ENCODE measurements at places on chromosomes 13 and 19.

DNA sequence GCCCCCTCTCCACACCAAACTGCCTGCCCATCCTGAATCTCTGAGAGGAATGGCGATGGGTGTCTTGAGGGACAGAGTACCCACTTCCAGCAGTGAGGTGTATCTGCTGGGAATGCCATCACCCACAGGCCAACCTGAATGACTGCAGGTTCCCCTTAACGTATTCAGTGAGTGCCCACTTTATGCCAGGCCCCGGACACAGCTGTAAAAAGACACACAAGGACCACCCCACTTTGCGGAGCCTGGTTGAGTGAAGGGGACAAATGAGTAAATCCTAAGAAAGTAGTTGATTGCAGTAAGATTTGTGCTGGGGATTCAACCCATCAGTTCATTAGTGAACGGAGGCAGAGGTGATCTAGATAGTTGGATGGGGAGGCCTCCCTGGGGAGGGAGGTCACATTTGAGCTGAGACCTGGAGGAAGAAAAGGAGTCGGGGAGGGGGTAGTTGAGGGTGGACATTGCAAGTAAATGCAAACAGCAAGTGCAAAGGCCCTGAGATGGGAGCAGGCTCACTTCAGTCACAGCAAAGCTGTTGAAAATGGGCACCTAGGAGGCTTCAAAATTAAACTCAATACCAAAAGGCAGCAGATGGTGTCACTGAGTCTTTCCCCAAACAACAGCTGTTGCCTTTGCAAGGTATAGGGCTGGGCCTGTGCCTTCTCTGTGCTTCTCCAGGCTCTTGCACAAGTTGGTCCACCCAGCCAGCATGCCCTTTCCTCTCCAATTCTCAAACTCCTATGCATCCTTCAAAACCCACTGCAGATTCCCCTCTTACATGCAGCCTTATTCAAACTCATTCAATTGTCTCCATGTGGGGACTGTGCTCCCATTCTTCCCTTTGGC lies 4.3 kb downstream of the GDF15 start:
- DNase-seq = no peak

- no peak for DNase-seq
Measured at GRCh38 chr13:76223565-76223964, 587.4 kb downstream of the LMO7 start.

DNA sequence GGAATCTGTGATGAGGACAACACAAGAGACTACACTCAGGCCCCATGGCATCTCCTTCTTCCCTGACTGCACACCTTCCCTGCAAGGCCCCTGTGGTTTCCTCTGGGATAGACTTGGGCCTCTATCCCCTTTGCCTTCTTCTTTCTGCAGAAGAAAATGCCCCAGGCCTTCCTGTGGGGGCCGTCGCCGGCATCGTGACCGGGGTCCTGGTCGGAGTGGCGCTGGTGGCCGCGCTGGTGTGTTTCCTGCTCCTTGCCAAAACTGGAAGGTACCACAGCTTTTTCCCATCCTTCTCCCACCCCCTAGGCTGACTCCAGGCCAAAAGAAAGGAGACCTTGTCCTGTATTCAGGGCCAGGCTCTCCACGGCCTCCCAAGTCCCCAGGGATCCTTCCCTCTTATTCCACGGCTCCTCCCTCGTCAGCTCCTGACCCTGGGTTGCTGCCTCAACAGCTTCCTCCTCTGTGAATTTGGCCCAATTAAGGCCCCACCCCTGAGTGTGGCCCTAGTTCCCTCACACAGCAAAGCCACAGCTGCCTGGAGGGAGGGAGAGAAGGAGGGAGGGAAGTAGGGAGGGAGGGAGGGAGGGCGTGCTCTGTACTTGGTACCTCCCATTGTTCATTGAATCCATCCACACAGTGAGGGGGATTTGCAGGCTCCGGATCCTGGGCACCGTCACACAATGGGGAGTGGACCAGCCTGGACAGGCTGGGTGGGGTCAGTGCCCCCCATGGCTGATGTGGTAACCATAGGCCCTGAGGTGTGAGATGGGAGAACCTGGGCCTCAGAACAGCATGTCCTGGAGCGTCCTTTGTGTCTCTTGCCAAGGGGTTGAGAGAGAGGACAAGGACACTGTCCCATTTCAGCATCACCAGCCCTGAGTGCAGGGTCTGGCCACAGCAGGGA lies 12.5 kb downstream of the CEACAM3 start:
- DNase-seq = no peak

GRCh38 chr13:72126424-72126823 lies 259.4 kb upstream of the DACH1 start:
- DNase-seq = no peak

DNA sequence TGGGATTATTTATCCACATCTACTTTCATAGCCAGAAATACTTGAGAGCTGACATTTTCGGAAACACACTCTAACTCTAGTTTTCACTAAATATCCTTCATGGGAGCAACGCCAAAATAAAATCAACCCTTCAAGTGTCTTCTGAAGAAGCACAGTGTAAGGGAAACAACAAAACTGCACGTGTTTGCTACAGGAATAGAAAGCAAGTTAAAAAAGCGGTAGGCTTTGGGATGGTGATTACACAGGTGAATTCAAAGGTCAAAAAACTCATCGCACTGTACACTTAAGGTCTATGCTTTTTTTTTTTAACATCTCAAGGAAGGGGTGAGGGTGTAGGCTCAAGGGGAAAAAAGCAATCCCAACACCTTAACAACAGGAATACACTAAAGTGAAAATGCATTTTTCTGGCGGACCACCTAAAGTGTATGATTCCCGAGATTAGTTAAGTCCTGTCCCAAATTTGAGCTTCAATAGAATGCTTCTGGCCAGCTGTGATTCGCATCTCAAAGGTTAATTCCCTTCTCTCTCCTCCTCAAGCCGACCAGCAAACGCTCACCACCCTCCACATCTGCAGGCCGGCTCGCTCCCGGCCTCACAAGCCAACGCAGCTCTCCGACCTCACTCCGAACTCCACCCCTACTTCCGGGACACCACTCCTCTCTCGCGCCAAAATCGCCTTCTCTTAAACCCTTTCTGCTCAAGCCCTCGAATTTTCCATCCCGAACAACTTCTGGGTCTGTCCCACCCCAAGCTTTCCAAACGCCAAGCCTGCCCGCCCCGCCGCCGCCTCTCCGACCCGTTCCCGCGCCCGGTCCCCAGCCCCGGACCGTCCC lies 1.1 kb downstream of the ARGLU1 start:
- DNase-seq = no peak

DNA sequence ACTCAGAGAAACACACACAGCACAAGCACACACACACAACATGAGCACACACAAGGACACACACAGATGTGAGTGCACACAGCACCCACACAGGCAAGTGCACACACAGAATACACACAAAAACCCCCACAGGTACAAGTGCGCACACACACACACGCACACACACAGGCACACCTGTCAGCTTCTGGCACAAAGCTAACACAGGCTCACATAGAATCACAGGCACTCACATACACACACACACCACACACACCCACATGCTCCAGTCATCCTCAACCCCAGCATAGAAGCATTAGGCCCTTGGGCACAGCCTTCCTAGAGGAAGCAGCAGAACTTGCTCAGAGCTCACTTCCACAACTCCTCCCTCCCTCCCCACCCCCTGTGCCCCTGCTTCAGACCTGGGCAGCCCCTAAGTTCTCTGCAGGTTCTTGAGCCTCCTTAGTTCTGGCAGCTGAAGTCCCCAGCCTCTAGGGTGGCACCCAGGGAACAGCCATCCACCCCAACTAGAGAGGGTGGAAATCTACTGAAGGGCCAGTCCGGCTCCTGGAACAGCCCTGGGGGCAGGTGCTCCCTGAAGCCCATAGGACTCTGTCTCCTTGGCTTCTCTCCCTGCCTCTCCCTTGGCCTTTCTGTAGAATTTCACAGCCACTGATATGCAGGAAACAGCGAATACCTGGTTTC lies 129.9 kb upstream of the VSTM2B start:
- DNase-seq = no peak

DNA sequence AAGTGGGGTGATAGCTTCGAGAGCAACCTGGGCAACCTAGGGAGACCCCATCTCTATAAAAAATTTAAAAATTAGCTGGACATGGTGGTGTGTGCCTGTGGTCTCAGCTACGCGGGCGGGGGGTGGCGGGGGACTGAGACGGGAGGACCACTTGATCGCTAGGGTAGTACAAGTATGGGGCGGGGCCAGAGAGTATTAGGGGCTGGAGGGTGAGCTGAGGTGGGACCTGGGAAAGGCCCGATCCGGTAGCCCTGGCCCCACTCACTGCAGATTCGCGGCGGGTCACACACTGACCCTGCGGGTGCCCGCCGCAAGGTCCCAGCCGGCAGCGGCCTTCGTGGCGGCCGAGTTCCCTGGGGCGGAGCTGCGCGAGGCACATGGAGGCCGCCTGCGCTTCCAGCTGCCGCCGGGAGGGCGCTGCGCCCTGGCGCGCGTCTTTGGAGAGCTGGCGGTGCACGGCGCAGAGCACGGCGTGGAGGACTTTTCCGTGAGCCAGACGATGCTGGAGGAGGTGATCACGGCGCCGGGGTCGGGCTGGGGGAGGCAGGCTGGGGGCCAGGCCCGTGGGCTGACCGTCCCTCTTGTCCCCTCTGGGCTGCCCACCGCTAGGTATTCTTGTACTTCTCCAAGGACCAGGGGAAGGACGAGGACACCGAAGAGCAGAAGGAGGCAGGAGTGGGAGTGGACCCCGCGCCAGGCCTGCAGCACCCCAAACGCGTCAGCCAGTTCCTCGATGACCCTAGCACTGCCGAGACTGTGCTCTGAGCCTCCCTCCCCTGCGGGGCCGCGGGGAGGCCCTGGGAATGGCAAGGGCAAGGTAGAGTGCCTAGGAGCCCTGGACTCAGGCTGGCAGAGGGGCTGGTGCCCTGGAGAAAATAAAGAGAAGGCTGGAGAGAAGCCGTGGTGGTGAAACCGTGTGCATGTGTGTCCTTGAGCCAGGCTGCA lies 2.0 kb upstream of the ARHGAP45 start:
- peak; percentile 83 for DNase-seq

DNA sequence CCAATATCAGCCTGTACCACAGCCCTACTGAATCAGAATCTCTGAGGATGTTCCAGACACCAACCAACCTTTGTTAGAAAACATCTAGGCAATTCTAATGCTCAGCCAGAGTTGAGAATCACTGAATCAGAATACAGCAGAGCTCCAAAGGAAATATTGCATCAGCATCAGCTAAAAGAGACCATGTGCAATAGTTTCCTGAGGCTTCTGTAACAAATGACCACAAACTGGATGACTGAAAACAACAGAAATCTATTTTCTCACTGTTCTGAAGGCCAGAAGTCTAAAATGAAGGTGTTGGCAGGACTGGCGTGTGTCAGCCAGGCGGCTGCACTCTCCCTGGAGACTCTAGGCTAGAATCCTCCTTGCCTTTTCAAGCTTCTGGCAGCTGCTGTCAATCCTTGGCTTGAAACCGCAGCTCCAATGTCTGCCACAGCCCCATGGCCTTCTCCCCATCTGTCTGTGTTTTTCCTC lies 1.2 kb upstream of the DCT start:
- no peak for DNase-seq

GRCh38 chr13:46373623-46374022 lies 13.4 kb downstream of the RUBCNL start:
- DNase-seq = no peak

GRCh38 chr13:32976912-32977311 lies 39.3 kb upstream of the KL start:
- no peak for DNase-seq

DNA sequence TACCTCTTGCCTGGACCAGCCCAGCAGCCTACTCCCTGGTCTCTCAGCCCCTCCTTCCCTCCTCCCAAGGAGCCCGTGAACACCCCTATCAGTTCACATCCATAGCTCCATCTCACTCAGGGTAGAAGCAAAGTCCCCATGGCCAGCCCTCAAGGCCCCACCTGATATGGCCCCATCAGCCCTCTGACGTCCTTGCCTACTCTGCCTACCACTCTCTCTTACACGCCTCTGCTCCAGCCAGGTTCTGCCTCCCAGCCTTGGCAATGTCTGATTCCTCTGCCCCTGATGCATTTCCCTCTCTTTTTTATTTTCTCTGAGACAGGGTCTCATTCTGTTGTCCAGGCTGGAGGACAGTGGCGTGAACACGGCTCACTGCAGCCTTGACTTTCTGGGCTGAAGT lies 7.9 kb upstream of the SERTAD3 start:
- DNase-seq = no peak

DNA sequence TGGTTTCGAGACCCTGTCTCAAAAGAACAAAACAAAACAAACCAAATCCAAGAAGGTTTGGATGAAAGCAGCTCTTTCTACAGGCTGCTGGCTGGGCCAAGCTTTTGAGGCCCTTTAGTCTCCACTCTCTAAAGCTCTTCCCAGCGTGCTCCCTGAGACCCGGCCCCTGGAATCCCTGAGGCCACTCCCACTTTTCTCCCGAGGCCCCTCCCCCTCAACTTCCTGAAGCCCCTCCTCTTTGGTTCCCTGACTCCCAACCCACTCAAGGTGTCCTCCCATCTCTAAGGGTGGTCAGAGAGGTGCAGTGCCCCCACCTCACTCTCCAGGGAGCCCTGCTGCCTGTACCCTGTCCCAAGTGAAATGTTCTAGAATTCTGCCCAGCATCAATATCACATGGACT lies 10.6 kb downstream of the ERICH6B start:
- DNase-seq = no peak

DNA sequence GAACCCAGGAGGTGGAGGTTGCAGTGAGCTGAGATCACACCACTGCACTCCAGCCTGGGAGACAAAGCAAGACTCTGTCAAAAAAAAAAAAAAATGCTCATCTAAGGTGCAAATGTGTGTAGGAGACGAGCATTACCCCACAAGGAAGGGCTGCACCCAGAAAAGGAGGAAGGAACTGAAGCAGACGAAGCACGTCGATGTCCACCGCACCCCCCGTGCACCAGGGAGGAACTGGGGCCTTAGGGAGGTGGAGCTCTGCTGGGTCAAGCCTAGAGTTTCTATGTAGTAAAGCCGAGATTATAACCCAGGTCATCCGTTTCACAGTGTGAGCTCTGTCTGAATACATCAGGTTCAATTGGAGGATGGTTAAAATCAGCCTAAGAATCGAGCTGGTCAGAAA lies 1.1 kb downstream of the VSTM1 start:
- DNase-seq = no peak

- DNase-seq = no peak
Measured at GRCh38 chr19:11581740-11582139, 4.3 kb upstream of the ACP5 start.

DNA sequence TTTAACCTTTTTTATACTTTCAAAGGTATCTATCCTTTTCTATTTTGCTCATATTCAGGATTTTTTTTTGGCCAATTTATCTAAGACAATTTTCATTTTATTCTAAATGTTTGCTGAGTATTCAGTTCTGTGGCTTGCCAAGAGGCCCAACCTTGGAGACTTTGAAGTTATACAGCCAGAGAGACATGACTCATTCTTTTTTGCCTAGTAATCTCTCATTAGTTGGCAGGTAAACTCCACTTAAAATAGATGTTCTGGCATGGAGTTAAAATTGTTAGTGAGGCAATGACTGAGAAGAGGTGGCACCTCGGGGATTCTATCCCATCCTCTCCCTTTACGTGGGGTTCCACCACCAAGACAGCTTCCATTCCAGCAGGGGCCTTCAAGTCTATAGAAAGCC lies 213.8 kb downstream of the KCTD12 start:
- no peak for DNase-seq

All from activated T-cell treated with anti-CD3 and anti-CD28 coated beads, Interleukin-2, amount 50 U/mL, for 1 hour (primary cell).